ENCODE measurements at places on chromosomes 5 and 9.

GRCh38 chr5:174149989-174150388, 104.5 kb downstream of the NSG2 start:
- no peak for DNase-seq

DNA sequence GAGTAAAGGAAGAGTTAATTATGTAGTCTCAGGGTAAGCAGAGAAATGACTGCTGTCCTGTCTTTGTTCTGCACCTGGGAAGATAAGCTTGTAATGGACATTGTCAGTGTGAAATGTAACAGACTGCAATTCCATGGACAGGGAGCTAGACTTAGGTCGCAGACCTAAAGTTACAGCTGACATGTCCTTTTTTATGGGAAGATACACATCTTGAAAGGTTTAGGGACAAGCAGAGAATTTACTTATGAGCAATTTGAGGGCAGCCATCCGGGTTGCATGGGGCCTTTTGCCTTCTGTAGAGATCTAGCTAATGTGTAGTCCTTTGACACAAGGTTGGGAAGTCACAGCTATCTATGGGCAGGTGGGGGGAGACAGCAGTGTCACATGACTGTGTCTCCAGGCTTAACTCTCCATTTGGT, 85.7 kb downstream of the SERINC5 start:
- no peak for DNase-seq

DNA sequence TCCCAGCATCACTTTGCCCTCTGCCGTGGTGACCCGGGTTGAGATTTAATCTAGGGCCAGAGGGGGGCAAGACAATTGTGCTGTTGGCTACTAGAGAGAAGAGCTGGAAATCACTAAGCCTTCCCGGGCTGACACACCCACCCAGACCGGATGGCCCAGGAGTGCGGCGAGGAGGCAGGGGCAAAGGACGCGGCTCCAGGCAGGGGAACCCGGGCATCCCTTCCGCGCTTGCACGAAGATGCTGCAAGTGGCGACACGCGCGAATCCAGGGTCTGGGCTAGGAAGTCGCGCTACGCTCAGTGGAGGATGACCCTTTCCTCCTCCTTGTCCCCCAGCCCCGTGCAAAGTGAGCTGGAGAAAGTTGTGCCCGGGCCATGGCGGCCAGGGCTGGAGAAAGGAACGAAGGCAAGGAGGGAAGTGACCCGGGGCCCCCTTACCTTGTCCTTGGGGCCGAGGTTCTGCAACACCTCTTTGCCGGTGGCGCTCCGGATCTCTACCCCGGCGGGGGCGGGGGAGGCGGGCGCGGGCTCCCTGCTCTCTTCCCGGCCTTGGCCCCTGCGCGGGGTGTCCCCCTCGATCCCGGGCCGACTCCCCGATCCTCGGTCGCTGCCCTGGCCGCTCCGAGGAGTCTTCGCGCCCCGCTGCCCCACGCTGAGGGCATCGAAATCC, 693 bp downstream of the DPYSL3 start:
- peak; percentile 35 for DNase-seq

DNA sequence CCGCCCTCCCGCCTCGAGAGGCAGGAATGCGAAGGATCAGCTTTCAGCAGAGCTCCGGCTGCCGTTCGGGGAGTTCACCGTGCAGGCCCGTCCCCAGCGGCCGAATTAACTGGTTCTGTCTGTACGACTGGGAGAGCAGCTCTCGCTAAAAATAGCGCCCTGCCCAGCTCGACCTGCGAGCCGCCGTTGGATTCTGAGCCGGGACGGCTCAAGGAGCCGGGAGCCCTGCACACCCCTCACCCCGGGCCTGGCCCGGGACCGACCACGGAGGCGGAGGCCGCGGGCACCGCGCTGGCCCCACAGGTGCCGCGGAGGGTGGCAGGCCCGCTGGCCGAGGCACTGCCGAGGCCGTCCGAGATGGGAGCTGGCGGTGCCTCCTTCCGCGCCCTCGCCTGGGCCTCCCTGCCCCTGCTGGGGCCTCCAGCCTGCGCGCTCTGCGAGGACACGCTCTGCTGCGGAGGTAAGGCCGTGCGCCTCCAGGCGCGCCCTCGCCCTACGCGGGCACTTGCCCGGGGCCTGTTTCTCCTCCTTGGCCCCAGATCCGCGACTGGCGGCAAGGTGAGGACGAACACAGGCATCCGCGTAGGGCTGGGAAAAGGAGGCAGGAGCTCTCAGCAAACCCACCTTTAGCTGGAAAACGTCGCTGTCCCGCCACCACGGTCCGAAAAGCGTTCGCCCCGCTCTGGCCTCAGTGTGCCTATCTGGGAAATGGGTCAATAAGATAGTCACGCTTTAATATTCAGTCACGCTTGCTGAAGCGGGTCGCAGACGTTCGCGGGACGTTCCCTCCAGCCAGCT, 53.1 kb upstream of the DAB2IP start:
- peak; percentile 91 for DNase-seq

DNA sequence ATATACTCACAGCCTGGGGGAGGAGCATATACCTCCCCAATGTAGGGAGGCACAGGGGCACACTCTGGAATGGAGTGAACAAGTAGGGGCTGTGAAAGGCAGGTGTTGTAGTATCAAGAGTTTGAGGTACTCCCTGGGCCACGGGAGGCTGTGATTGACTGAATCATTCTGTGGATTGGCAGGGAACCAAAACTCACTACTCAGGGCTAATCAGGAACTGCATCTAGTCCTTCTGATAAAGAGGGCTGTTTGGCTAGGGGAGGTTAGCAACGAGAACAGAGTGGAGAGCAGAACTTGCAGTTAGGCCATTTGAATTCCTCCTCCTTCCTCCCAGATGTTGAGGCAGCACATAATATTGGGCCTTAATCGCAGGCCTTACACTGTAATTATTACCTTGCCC, 369.2 kb upstream of the MPDZ start:
- no peak for DNase-seq

- DNase-seq, result no peak
These were observed 318.7 kb downstream of the TLE1 start for GRCh38 chr9:81370650-81371049.

- no peak for DNase-seq
These were observed 25.9 kb downstream of the MTRR start for GRCh38 chr5:7894860-7895259.

DNA sequence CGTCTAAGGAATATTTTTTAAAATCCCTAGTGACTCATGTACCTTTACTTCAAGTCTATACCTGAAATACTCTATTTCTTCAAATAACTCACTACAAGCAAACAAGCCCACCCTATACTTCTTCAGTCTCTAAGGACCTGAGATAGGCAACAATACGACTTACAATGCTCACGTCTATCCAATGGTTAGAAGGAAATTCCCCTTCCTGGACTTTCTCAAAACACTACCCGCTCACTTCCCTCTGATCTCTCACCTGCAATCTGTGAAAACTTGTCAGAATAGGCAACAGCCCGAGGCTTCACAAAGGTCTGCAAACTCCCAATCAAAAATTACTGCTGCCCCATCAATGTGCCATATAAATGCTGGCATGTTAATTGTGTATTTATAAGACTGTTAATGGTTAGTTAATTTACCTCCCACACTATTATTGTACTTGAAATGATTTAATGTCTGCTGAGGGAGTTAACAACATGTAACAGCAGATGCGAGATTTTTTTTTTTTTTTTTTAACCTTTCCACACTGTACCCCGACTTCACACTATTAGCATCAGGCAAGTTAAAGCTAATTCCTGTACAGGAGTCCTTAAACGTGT, 27.3 kb downstream of the MAPKAP1 start:
- no peak for DNase-seq

GRCh38 chr5:163878490-163878889, 373.1 kb downstream of the MAT2B start:
- no peak for DNase-seq

DNA sequence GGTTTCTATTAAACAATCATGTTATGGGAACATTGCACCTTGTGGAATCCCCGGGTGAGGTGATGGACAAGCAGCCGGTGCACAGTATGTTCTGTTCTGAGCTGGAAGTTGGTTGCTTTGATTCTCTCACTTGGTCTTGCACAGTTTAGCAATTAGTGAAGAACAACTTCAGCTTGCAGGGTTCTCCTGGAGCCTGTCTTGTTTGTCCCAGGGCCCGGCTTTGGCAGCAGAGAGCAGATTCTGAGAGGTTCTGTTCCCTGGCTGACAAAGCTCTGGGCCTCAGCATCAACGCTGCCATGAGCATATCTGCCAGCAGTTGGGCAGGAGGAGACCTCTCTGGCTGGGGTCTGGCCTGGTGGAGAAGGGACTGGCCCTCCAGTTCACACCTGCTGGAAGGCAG, 16.9 kb downstream of the GADD45G start:
- DNase-seq, result no peak

DNA sequence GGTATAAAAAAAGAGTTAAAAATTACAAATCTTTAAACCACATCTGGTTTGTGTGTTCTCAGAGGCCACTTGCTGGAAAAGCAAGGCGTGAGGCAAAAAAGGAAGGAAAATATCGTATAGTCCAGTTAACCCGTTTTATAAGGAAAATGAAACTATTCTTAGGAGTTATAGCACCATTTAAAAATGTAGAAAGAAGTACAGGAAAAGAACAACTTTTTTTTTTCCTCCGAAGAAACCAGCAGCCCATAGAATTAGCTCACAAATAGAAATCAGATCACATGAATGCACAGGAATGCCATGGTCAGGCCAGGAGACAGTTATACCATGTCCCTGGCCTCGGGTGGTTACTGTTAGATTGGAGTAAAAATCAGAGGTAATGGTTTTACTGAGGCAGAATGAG, 241.6 kb downstream of the FBXL7 start:
- no peak for DNase-seq

DNA sequence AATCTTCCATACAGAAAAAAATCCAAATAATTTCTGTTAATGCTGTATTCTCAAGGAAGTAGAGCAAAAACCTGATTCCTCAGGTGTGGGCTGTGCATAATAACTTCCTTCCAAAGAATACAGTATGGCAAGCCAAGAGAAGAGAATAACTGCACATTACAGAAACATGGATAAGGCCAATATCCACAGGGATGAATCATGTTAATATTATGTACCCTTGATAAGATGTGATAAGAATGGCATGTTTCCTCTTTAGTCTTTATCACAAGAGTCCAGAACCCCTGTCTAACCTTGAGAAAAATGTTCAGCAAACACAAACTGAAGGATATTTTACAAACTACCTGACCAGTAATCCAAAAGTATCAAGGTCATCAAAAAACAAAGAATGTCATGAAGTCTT, 795.8 kb downstream of the SEMA5A start:
- peak; percentile 10 for DNase-seq

DNA sequence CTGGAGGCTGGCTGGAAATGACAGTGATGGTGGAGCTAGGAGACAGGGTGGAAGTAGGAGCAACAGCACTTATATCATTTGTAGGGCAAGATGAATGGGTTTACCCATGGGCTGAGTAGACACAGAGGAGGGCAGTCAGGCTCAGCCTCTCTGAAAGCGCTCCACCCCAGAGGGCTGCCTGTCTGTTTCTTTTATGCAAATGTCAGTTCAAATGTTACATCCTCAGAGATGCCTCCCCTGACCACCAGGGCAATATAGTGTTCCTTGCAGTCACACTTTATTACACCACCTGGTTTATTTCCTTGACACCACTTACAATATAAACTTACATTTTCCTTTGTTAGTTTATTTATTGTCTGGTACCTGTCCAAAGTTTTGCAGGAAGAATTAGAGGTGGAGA, 159.5 kb upstream of the IL12B start:
- DNase-seq, result no peak

- DNase-seq, result no peak
These were observed 218.4 kb downstream of the EBF1 start for GRCh38 chr5:158881091-158881880.

GRCh38 chr9:126581893-126582292, 31.8 kb upstream of the LMX1B start:
- no peak for DNase-seq

- no peak for DNase-seq
These were observed 165.6 kb upstream of the IER5L start for GRCh38 chr9:129343424-129344375.

GRCh38 chr5:172150514-172151425, 37.3 kb downstream of the STK10 start:
- no peak for DNase-seq

DNA sequence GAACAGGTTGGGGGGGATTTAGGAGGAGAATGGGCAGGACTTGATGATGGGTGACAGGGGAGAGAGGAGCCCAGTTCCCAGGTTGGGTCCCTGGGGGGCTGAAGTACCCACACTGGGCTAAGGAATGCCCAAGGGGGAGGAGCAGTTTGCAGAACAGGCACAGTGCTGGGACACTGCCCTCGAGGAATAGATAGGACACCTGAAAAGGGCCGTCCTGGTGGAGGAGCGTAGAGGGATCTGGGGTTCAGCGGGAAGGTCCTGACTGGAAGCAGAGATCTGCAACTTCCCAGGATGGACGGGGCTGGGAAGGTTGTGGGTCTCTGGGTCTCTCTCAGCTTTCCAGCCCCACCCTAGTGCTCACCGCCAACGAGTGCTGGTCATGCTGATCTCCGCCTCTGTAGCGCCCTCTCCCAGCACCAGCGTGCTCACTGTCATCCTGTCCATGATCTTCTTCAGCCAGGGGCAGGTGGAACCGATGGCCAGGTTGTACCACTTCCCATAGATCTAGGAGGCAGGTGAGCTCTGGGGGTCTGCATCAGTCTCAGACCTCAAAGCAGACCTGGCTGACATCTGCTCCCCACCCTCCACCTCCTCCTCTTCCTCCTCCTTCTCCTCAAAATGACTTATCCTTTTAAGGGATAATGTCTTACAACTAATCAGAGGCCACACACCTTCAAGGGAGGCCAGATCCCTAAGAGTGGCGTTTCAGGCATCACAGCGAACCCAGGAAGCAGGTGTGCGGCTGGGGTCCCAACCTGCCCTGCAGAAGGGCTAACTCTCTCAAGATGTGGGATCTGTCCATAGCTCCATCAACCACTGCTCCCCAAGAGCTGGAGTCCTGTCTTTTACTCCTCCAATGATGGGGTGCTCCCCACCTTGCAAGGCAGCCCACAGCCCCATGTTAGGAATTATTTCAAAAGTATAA, 1.6 kb downstream of the AMBP start:
- DNase-seq, result no peak

DNA sequence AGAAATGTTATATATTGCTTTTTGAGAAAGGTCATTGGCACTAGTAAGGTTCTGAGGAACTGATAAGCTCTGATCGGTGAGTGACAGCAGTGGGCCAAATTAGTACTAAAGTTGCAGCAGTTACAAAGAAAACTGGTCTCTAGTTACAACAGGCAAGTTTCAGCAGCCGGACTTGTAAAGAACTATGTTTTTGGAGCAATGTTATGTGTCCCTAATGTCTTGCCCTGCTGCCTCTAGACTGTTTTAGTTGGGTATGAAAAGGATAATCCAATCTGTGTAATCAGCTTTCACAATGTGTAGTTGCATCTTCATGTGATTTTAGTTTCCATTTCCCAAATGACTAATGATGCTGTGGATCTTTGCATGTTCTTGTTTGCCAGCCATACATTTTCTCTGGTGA, 113.5 kb downstream of the CAMK4 start:
- DNase-seq, result no peak
